ENCODE measurements at places on chromosomes 12 and 14.

- no peak for DNase-seq
Observed at GRCh38 chr12:54439096-54439495, 20.0 kb upstream of the ITGA5 start.

GRCh38 chr14:47332106-47332505, 343.3 kb downstream of the MDGA2 start:
- no peak for DNase-seq

GRCh38 chr12:123061441-123062205, 81.1 kb downstream of the ARL6IP4 start:
- DNase-seq: no peak

GRCh38 chr14:27077214-27077613, 479.4 kb upstream of the NOVA1 start:
- DNase-seq: no peak

GRCh38 chr12:24229031-24229700, 279.7 kb upstream of the SOX5 start:
- DNase-seq: no peak

DNA sequence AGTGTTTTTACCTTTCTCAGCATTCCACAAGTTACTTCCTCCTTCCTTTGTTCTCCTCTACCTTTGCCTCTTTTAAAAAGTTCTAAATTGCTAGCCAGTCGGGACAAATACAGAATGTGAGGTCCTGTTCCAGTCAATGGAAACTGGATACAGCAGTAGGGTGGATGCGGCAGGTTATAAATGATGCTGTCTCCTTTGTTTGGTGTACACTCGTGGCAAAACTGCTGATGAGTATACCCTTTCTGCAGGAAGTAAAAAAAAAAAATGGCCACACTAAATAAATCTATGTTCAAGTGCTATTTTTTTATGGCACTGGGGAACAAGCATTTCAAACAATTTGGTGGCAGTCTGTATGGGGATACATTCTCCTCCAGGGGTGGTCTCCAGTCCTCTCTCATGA, 27.5 kb downstream of the KLRK1 start:
- DNase-seq: no peak

- no peak for DNase-seq
Observed at GRCh38 chr14:50225067-50225973, 6.1 kb downstream of the SOS2 start.

DNA sequence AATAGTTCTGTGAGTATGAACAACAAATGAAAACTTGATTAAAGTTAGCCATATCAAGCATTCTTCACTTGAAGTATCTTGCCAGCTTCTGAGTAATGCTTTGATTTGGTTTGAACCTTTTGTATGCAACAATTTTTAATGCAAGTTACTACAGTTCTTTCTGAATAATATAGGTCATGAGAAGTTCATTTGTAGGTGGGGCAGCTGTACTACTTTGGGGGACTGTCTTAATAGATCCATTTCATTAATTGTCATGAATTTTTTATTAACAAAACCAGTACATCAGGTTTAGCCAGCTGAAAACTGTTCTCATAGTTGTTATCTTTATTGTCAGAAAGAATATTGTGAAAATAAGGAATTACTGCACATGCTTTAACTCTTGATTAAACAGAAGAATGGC, 142.7 kb downstream of the FOXA1 start:
- no peak for DNase-seq

DNA sequence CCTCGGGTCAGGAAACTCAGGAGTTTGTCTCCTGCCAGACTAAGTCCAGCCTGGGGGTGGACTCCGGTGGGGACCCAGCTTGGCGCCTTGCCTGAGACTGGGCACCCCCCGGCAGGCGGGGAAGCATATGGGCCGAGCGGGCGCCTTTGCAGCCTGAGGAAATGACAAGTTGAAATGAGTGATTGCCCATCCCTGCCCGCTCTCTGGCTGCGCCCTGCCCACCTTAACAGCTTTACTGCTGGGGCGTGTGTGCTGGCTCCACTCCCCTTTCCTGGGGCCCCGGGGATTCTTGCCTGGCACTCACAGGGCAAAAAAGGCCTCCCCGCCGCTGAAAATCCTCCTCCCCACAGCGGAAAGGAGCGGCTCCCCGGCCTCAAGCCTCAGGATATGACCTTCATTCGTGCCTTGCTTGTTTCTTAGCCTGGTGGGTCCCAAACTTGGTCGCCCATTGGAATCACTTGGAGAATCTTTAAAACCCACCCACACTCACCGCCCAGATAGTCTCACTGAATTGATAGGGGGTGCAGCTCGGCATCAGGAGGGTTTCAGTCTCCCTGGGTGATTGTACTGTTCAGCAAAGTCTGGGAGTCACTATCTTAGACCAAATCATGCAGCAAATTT, 1.5 kb downstream of the RFLNA start:
- DNase-seq: no peak

DNA sequence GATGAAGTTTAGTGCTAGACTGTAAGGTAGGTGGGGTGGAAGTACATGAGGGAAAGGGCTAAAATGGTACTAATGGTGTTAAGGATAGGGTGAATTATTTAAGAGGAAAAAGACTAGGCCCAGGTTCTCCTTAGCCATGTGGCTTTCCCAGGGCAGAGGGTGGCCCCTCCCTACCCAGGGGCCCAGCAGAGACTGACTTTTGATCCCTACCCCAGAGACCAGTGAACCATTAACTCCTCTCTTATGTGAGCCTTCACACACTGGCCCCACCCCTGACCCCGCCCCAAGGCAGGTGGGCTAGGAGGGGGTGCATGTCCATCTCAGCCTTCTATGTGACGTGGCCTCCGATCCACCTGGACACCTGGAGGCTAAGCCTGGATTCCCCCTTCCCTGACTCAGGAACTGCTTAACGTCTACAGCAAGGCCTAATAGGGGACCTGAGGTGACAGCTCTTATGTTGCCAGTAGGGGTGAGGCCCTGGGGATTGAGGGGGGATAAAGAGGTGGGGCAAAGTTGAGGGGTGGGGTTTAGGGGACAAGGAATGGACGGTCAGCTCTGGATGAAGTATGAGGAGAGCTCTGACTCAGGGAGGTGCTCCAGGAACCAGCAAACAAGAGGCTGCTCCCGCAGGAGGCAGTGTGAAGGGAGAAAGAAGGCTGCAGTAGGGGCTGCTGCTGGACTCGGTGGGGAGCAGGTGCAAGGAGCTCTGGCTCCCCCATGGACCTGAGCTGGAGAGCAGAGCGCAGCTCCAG, 757 bp downstream of the SLC39A5 start:
- no peak for DNase-seq

- DNase-seq: no peak
Observed at GRCh38 chr12:51388069-51388799, 3.0 kb downstream of the GALNT6 start.

DNA sequence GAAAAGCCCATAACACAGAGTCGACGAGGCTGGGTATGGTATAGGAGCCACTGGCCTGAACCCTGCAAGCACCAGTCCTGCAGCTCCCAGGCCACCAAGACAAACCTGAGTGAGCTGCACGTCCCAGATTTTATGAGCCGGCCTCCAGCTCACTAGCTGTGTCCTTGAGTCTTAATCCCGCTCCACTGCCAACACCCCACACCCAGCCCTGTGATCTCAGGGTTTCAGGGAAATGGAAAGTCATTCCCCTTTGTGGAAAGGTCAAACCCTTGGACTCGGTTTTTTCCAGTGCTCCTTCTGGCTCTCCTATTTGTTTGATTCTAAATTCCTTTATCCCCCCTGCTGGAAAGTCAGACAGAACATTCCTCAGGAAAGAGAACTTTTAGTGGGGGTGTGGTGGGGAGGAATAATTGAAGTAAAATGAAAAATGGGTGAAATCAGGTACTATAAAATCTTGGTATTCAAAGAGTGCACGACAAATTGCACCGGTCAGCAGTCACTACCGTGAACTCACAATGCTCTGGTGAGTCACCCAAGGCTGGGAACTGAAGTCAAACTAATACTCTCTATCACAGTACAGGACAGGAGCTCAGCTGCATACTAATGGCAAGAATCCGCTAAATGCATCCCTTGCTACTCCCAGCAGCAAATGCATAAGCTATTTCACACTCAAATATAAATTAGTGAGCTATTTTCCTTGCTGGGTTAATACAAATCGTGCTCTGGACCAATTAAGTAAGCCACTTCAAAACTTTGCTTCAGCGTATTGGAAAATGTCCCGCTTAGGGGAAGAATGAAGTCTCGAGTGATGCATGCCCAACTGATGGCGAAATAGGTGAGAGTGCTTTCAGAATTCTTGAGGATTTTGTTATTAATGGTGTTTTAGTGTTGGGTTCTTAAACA, 9.0 kb downstream of the PITPNM2 start:
- no peak for DNase-seq

DNA sequence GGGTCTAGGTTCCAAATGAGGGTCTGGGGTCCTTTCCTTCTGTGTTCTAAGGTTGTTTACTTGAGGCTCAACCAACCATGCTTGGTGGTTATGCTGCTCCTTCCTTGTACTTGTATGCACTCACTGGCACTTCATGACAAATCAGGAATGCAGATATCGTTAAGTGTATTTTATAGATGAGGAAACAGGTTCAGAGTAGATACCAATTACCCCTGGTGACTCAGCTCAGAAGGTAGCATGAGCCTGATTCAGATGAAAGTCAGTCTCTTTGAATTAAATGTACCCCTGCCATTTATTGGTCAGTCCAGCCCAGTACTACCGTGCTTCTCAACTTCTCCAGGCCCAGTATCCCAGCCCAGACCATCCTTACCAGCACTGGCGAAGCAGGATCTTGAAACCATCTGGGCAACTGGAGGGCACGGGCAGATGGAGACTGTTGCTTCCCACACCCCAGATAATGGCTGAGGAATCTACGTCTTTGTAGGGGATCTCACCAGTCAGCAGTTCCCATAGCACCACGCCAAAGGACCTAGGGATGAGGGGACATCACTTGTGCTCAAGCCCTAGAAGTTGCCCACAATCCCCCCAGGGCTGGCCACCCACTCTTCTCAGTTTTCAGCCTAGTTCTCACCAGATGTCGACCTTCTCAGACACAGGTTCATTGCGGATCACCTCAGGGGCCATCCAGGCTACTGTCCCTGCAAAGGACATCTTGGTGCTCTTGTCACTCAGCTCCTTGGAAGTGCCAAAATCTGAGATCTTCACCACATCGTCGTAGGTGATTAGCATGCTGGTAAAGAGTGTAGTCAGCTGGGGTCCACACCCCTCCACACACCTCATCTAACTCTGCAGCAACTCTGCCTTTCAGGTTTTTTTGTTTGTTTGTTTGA, 14.3 kb downstream of the MAP3K12 start:
- DNase-seq: no peak

DNA sequence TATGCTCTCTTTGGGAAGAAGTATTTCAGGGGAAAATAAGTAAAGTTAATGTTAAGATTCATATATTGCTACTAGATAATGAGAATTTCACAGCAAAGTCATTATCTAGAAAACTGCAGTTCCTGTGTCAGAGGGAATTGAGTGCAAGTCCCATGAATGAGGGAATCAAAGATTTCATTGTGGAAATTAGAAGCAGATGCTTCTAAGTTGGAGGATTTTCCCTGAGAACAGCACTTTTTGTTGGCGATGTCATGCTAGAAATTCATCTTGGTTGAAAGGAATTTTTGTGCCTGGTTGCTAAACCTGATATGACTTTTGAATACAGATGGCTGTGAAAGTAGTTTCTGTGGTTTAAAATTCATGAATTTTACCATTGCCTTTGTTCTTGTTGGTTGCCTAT, 25.6 kb downstream of the FRMD6 start:
- DNase-seq: no peak

DNA sequence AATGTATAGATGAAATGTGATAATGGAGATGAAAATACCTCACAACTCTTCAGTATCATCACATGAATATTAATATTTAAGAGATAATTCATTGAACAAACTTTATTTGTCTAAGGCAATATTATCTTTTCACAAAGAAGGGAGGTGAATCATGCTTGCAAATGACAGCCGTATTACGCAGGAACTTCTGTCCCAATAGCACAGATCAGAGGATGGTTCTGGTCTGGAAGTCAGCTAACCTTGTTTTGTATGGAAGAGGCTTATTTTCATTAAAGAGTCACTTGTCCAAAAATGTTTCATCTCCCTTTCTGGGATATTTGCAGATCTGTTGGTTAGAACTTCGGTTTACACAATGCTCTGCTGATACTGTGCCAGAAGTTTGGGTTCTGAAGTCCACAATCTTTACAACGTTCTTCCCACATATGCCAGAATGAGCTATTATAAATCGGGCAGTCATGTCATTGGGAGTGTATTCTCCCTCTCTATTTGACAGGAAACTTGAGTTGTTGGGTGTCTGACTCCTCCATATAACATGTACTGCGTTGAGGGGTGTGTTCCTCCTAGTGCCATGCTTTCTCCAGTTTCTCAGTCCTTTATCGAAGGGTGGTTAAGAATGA, 29.8 kb downstream of the YY1 start:
- DNase-seq: no peak

DNA sequence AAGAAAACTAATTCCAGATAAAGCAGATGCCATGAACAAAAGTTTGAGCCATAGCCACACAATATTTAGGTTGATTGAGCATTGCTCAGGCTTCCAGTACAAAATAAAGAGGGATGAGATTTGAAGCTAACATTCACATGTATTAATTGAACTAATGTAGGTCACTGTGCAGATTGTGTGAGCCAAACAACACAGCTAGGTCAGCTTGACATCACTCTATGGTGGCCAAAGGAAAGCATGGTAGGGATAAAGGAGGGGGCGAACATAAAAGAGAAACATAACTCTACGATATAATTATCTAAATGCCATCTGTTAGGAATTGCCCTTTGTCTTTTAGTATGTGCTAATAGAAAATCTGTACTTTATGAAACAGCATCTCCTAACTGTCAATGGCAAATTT, 477.7 kb upstream of the SYT1 start:
- no peak for DNase-seq

- DNase-seq: no peak
Observed at GRCh38 chr12:46230983-46231382, 37.9 kb downstream of the SLC38A1 start.

GRCh38 chr12:39779768-39780340, 160.3 kb upstream of the ABCD2 start:
- DNase-seq: no peak

- DNase-seq: no peak
Observed at GRCh38 chr14:75805646-75806045, 144.6 kb downstream of the TTLL5 start.

DNA sequence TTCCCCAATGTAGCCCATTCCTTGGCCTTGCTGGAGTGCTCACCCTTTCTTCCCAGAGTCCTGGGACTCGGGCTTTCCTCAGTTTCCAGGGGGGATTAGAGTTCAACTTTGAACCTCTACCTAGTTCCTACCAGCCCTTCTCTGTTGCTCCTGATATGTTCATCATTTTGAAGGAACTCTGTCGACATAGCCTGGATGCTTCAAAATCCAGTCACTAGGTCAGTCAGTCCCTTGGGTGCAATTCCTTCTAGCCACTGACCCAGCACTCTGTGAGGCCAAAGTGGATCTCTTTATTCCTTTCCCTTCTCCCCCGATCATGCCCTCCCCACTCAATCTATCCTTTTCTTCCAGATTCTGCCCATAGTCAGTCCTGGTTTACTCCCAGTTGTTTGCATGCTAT, 72.3 kb upstream of the TMCC3 start:
- no peak for DNase-seq
